ENCODE measurements at places on chromosomes 13 and 19.

DNA sequence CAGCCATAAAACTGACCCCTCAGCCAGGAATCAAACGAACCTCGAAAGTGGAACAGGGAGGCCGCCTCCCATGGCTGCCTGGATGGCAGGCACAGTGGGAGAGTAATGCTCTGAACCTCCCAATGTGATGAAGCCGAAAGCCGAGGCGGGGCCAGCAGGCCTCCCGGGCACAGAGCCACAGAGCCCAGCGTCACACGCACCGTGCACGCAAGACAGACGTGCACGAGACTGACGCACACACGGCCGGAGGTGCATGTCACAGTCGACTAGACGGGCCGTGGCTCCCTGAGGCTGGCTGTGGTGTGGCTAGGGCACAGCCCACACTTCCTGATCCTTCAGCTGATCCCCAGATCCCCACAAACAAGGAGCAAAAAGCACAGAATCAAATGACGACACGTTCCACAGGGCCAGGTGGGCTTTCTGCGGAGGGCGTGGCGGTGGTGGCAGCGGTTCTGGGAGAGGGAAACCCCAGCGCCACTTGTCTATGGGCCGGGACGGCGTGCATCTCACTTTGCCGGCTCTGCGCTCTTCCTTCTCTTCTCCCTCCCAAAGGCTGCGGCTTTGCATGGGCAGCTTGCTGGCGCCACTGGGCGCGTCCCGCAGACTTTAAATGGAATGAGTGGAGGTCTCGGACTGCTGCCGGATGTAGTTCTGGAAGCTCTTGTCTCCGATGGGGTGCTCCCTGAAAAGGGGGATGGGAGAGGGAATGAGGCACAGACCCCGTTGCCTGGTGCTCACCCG, 5.0 kb upstream of the C13orf46 start:
- no peak for DNase-seq

DNA sequence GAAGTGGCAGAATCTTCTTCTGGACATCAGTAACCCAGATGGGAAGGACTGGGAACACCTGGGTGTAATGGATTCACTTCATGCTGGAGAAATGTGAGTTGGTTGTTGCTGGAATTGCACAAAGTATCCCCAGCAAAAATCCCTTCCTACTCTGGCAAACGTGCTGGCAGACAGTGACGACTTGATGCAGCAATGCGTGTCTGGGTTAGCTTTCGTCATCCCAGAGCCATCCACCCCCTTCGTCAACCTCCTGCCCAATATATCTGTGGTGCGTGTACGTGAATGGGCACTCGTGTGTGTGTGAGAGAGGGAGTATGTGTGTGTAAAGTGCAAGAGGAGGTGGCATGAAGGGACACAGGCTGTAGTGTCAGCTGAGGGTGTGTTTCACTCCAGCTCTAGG, 70.9 kb downstream of the TM9SF2 start:
- no peak for DNase-seq

- no peak for DNase-seq
Measured at GRCh38 chr19:16180611-16181010, 4.6 kb upstream of the FAM32A start.

DNA sequence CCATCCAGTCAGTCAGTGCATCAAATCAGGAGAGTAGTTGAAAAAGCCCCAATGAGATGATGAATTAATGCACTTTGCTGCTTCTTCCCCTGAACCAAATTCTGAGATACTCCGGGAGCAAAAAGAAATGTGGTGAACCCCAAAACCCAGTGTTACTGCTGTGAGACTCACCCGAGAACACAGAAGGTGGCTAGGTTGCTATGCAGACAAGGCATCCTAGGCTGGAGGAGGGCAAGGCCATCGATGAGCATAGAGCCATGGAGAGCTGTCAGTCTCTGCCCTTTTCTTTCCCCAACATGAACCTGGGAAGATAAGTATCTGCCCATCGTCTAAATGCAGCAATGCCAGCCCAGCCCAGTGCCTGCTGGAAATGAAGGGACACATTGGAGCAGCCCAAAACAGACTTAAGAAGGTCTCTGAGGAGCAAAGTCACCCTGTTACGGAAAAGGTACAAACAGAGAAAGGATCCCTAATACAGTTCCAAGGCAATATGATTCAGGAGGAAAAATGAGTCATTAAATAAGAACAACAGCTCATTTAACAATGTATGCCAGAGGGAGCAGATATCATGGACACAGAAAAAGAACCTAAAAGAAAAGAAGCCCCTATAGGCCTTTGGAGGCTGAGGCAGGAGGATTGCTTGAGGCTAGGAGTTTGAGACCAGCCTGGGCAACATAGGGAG, 272.0 kb downstream of the FOXO1 start:
- no peak for DNase-seq

DNA sequence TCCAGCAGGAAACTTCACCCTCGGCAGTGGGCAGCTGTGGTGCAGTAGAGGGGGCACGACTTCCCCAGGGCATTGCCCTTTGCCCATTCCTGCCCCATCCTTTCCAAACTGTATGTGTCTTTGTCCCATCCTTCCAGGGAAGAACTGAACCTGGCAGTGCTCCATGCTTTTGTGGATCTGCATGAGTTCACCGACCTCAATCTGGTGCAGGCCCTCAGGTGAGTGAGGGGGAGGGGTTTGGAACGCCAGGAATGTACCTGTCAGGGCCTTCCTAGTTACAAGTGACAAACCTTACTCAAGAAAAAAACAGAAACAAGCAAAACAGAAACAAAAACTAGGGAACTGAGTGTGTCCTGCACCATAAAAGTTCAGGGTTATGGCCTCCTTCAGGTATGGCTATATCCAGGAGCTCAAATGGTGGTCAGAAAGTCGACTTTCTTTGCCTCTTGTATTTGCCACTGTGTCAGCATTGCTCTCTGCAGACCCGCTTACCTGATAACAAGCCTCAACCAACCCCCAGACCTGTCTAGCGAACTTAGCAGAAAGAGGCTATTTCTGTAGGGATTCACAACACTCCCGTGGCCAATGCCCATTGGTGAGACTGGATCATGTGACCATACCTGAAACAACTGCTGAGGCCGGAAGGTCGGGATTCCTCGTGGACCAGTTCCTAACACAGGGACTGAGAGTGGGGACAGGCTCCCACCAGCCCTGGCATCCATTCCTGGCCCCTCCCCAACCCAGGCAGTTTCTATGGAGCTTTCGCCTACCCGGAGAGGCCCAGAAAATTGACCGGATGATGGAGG, 4.2 kb downstream of the CYTH2 start:
- no peak for DNase-seq

GRCh38 chr13:71758828-71759227, 108.2 kb downstream of the DACH1 start:
- no peak for DNase-seq

- DNase-seq: no peak
Measured at GRCh38 chr13:110822669-110822945, 92.3 kb downstream of the ANKRD10 start.

DNA sequence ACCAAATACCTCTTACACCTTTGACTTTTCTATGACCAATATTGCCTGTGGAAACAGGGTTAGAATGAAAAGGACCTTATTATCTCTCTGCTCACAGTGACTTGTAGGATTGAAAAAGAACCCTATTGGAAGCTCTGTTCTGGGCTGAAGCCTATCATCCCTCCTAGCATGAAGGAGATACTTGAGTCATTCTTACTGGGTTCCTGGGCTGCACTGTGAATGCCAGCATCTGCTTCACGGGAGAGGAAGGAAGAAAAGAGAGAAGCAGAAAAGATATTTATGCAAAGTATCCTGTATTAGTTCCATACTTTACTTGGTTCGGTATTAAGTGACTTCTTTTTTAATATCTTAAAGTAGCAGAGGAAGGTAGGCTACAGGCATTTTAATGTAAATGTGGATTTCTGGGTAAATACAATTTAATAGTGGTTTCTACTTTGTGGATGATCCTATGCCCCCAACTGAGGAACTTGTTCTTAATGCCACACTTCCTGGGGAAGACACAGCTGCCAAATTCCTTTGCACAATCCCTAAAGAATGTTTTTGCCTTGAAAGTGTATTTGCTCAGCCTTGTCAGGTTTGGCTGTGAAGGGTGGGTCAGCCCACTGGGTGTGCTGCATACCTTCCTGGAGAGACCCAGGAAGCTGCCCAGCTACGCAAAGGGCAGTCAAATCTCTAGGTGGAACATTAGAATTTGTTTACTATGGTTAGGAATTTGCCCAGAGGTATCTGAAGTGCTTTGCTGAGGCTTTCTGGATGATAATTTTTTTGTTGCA, 13.7 kb upstream of the SCEL start:
- no peak for DNase-seq

- DNase-seq: no peak
Measured at GRCh38 chr19:35987571-35987896, 7.5 kb upstream of the SDHAF1 start.

GRCh38 chr19:11483366-11484111, 2.7 kb upstream of the ELAVL3 start:
- no peak for DNase-seq

- no peak for DNase-seq
Measured at GRCh38 chr13:30928978-30929377, 3.5 kb upstream of the TEX26 start.

GRCh38 chr13:111904701-111905608, 162.0 kb upstream of the SOX1 start:
- DNase-seq: no peak

DNA sequence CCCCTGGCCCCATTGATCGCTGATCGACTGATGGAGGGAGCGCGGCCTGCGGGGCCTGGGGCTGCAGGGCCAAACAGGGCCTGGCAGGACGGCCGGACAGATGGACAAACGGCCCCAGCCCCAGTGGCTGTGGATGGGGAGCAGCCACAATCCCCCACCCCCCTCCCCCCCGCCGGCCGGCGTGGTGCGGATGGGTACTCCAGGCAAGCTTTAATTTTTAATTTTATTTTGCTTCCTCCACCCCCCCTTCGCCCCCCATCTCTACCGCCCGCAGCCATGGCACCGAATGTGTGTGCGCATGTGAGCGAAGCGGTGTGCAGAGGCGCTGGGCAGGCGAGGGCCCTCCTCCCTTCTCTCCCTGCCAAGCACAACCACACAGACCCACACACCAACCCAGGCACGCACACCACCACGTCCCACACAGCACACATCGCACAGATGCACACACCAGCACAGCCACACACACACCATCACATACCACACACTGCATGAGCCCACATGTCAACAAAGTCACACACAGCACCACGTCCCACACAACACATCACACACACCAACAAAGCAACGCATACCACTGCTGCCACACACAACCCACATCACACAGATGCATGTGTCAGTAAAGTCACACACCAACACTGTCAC, 12.4 kb downstream of the ERFL start:
- DNase-seq: no peak

DNA sequence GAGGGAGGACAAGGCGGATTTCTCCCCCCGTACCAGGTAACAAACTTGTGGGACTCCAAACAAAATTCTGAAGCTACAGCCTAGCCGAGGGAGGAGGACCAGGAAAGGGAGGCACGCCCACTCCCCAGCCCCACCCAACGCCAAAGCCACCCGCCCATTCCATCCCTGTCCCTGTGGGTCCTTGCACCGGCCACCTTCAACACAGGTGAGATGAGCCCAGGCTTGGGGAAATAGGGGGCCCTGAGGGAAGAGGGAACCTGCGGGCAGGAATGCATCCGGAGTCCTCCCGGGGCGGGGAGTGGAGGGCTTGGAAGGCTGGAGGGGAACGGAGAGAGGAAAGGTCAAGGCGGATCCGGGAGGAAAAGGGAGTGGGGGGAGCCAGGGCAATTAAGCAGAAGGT, at the start of gene BEST2:
Gene BEST2 (plus strand): TSS at position 157 of the 400 bp plus-strand sequence. CDS start 802 bp downstream, outside the sequence.
- DNase-seq: no peak

DNA sequence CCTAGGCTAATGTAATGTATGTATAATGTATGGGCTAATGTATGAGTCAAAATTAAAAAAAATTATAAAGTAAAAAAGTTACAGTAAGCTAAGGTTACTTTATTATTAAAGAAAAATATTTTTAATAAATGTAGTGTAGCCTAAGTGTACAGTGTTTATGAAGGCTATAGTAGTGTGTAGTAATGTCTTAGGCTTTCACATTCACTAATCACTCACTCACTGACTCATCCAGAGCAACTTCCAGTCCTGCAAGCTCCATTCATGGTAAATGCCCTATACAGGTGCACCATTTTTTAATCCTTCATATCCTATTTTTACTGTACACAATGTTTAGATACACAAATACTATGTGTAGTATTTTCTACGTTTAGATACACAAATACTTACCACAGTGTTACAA, 1.8 kb upstream of the TMEM272 start:
- DNase-seq: no peak

- no peak for DNase-seq
Measured at GRCh38 chr19:30341611-30342201, 30.5 kb upstream of the ZNF536 start.

Data from stimulated activated CD8-positive, alpha-beta memory T cell treated with anti-CD3 and anti-CD28 coated beads, Interleukin-12 subunit alpha, Interleukin-12 subunit beta, amount 100 ng/mL, for 4 hours (primary cell).